ENCODE measurements at places on chromosomes 2 and 18. TPM values are rescaled to one million over a fixed set of nuclear protein-coding genes. Genes with fewer than 3 reads are reported as not detected.

Gene ICOS
- 1.5 TPM for polyA plus RNA-seq

Gene RMC1
- polyA plus RNA-seq, result 171 TPM

Gene G6PC2
- not detected for polyA plus RNA-seq

Gene IL1RL2
- not detected for polyA plus RNA-seq

Gene DLGAP1
- 0.61 TPM for polyA plus RNA-seq

Gene POTEI
- polyA plus RNA-seq, result not detected

Gene FSHR
- polyA plus RNA-seq, result not detected

Gene HTR2B
- polyA plus RNA-seq, result not detected

Gene KLHL41
- not detected for polyA plus RNA-seq

Gene DSG1
- polyA plus RNA-seq, result not detected

Gene ALPG
- polyA plus RNA-seq, result not detected

Gene MC4R
- polyA plus RNA-seq, result not detected

Gene SPATA3
- not detected for polyA plus RNA-seq

Gene SCN1A
- polyA plus RNA-seq, result not detected

Gene IL1R1
- 0.14 TPM for polyA plus RNA-seq

Gene OTOF
- not detected for polyA plus RNA-seq

Gene ELOA2
- not detected for polyA plus RNA-seq

Gene MYO5B
- polyA plus RNA-seq, result 1.7 TPM

Gene LRRC30
- polyA plus RNA-seq, result not detected
